CD4-positive, alpha-beta T cell treated with Interleukin-12 subunit alpha and Interleukin-12 subunit beta, for 1 hour (primary cell): ENCODE measurements at places on chromosomes 4 and X.

DNA sequence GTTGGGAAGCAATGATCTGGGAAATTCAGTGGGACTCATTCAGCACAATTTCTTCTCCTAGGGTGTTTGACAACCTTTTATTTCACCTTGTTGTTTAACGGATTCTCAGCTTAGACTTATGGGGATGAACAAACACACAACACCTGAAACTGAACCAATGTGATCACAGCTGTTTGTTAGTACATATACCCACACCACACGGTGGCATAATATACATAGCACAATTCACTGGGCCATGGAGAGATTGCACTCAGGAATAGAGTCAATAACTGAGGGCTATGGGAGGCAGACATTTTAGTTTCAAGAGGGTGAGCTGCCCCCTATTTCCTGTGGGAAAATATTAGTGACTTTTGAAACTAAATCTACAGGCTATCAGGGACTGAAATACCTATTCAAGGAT is 148.0 kb downstream of the PARM1 start:
- DNase-seq, result no peak

GRCh38 chrX:53732797-53733196 is 46.3 kb upstream of the HUWE1 start:
- DNase-seq, result no peak

DNA sequence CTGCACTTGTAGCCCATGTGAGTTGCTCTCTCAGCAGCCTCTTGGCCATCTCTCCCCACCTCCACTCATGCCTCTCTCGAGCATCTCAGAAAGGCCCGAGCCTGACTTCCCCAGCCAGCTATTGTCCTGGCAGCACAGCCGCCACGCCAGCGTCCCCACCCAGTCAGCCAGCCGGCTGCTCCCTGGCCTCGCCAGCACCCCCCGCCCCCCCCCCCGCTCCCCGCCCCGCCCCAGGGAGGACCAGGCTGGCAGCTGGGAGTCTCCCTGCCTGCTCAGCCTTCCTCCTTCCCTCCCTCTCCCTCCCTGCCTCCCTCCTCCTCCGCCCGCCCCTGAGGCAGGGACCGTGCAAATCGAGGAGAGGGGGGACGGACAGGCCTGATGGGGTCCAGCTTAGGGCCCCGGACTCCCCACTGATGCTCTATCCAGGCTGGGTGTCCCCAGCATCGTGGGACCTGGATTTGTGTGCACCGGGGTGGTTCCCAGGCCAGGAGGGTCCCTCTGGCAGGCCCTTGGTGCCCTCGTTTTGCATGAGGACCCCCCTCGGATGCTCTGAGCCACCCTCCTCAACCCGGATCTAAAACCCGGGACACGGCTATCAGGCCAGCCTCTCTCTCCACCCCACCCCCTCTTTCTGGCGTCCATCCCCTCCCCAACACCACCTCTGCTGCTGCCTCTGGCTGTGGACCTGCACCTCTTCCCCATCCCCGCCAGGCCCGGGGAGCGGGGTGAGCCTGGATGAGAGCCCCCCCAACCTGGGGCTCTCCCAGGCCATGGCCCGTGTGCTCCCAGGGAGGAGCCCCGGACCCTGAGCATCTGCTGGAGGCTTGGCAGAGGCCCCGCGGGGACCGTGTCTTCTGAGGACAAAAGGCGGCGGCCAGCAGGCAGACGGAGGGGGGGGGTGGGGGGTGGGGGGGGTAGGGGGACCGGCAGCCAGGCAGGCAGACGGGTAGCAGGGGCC is at the start of gene GPR173:
Gene GPR173, plus strand, starts transcription at position 621 of the 958 bp plus-strand sequence. CDS start 27,833 bp downstream, outside the sequence.
- no peak for DNase-seq

DNA sequence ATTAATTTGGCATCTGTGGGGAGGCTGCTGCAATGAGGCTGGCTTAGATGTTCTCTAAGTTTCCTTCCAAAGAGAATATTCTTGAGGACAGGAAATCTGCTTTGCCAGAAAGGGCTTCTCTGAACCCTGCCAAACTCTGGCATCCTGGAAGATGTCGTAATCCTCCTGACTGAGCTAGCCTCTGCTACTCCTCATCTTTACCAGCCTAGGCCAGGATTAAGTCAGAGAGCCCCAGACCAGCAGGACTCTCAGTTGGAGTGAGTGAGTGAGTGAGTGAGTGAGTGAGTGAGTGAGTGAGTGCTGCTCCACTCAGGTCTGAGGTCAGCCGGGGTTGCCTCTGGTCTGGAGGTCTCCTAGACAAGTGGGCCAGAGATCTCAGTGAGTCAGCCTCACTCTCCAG is 104.9 kb upstream of the SOD3 start:
- DNase-seq, result no peak

GRCh38 chrX:38403834-38404233 is 51.4 kb downstream of the OTC start:
- DNase-seq, result no peak

- DNase-seq, result no peak
Observed at GRCh38 chr4:161803171-161803570, 360.6 kb downstream of the FSTL5 start.

DNA sequence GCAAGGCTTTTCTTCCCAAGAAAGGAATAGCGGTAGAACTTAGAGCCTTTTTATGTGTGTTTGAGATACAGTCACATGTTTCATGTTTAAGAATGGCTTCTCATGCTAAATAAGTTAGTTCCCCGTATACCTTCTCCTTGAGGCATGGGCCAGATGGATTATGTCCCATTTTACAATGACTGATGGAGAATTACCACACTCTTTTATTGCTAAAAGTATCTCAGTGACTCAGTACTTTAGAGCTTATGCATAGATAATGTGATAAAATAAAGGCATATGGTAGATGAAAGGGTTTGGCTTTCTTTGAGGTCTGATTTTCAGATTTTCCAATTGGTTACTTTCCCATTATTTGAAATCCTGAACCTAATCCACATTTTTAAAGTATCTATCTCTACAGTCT is 121.8 kb upstream of the BMPR1B start:
- DNase-seq, result no peak

GRCh38 chr4:123443401-123444289 is 47.0 kb downstream of the SPRY1 start:
- peak; percentile 5 for DNase-seq

- DNase-seq, result no peak
Observed at GRCh38 chr4:64614276-64614675, 205.0 kb upstream of the TECRL start.

DNA sequence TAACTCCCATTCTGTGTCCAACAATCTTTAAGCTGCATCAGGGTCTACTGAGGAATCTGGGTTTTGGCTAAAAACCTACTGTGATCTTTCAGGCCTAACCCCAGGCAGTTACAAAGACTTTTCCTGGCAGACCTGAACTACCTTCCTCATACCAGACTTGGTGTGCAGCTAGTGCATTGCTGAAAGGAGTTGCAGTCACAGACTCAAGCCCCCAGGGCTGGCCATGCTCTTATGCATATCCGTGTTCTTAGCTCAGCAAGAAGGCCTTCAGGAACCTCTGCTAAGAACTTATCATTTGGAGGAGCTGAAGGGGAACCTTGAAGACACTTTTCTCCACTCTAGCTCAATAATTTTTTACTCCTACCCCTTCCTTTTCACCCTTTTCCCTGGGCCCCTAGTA is 147.5 kb downstream of the INPP4B start:
- no peak for DNase-seq

- DNase-seq, result no peak
Observed at GRCh38 chr4:111127841-111128240, 505.0 kb upstream of the PITX2 start.

DNA sequence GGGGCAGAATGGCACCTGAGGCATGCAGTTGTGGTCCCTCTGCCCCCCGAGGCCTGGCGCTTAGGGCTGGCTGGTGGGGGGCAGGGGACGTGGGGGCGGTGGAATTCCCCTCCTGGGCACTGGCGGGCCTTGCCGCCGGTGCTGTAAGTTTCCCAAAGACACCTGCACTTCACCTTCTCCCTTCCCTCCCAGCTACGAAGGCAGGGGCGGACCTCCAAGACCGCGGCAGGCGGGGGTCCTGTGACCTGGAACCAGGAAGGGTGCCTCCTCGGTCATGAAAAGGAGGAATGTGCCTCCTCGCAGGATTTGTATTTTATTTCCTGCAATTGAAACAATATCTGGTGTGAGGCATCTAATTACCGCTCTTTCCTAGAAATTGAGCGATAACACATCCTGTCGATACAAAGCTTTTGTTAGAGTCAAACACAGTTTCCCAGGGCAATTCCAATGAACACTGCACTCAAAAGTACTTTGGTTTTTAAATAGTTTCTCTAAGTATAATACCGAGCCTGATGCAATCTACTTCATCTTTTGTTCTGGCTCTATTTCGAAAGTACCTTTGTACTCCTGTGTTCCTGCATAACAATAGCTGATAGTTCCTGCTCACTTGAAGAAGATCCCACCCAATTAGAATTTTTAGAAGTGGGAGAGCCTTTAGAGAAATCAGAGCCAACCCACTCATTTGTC is 12.3 kb upstream of the ADRA2C start:
- DNase-seq, result no peak

DNA sequence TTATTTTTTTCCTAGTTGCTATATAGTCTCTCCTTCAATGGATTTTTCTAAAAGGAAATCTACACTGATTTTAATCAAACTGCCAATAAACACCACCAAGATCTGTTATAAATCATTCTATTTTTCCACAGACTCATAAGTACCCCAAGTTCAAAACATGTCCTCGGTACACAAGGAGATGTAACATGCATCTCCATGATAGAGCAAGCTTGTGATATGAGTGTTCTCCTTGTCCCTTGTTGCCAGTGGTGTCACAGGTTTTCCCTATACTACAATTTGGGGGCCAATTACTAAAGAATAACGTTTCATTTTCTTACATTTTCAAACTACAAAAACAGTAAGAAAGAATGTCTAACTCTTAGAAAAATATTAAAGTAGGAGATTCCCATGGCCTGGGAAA is 491 bp downstream of the ARHGEF6 start:
- no peak for DNase-seq

DNA sequence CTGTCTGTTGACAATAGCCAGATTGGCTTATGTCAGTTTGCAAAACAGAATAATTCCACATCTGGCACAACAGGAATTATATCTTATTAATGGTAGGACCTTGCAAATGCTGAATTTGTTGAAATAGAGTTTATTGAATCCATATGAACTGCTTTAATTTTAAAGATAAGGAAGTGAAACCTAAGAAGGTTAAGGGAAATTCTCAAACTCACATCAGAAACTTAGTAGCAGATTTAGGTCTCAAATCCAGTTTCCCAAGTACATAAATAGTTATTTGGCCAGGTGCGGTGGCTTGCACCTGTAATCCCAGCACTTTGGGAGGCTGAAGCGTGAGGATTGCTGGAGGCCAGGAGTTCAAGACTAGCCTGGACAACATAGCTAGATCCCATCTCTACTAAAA is 117.1 kb downstream of the HNRNPD start:
- DNase-seq, result no peak

DNA sequence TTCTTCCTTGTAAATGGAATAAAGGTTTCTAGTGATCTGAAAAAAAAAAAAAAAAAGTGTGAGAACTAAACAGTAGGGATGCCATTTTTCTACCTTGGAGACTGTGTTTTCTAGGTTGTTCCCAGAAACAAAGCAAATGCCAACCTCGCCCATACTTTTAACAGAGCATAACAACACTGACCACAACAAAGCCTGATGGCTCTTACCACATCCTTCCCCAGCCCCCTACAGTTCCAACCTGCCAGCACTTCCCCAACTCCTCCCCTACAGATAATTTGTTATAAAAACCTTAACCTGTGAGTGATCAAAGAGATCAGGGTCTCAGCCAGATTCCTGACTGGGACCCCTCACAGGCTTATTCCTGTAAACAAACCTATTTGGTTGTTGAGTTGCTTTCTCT is 940.0 kb downstream of the SH3BGRL start:
- DNase-seq, result peak; percentile 55

GRCh38 chrX:12798601-12799000 is 7.4 kb downstream of the PRPS2 start:
- no peak for DNase-seq

GRCh38 chr4:76175336-76175735 is 27.1 kb upstream of the NUP54 start:
- DNase-seq, result no peak

GRCh38 chr4:3708611-3709010 is 57.6 kb upstream of the ADRA2C start:
- DNase-seq, result no peak

- no peak for DNase-seq
Observed at GRCh38 chr4:12635629-12636028, 848.5 kb downstream of the RAB28 start.

GRCh38 chr4:184450743-184451535 is 23.4 kb downstream of the IRF2 start:
- no peak for DNase-seq

- DNase-seq, result no peak
Observed at GRCh38 chr4:87081826-87082225, 138.6 kb downstream of the KLHL8 start.

DNA sequence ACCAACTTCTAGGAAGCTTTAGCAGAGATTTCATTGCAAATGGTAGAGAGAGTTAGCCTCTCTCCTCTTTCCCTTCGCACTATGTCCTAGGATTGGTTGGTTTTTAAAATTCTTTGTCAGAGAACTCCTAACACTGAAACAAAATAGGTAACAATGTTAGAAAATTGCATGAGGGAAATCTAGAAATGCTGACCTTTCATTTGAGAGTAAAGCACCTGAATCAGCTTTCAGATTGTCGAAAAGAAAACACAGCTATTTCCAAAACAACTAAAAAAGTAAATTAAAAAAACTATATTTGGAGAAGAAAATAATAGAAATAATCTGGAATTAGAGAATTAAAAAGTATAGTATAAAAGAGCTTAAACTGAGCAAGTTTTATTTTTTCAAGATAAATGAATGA is 108.1 kb upstream of the GK2 start:
- DNase-seq, result no peak

GRCh38 chr4:94926936-94927335 is 169.2 kb downstream of the BMPR1B start:
- DNase-seq, result no peak

DNA sequence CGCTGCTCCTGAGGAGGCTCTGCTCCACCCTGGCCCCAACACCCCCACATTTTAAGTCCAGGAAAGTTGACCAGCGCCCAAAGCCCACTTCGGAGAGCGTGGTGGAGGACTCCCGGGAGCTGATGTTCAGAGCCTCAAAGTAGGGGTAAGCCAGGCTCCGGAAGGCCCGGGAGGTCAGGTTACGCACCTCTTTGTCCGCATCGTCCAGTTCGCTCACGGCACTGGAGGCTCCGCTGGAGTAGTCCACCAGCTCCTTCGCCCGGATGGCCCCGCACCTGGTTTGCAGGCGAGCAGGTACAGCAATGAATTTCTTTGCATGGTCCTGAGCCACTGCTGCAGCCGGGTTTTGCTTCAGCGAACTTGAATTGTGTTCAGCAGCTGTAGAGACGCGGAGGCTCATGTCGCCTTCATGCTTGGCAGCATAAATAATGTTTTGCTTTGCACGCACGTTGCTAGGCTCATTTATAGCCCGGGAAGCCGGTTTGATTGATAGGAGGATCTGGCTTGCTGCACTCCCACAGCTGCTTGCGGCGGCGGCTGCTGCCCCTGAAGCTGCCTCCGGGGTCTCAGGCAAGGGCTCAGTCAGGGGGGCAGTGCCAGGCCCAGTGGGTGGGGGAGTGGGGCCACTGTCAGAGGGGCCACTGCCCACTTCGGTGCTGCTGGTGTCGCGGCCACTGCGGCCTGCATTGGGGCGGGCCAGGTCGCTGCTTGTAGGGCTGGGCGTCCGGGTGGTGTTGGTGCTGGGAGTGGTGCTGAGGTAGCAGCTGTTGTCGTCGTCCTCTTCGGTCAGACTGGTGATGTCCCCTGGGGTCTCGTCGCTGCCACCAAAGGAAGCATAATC is 4.8 kb downstream of the C4orf54 start:
- DNase-seq, result no peak
